ENCODE measurements at places on chromosomes 5 and 9. TPM values are rescaled to one million over a fixed set of nuclear protein-coding genes. Genes with fewer than 3 reads are reported as not detected.

- no peak overlapping the region for H3K27ac ChIP-seq
- no peaks in the 10 kb centered on the region for H3K4me1 ChIP-seq
- no peaks in the 10 kb centered on the region for H3K36me3 ChIP-seq
- no peak overlapping the region for H3K4me3 ChIP-seq
- no peaks in the 10 kb centered on the region for H3K27me3 ChIP-seq
Observed at GRCh38 chr5:173429489-173430150, 101.4 kb upstream of the STC2 start.

DNA sequence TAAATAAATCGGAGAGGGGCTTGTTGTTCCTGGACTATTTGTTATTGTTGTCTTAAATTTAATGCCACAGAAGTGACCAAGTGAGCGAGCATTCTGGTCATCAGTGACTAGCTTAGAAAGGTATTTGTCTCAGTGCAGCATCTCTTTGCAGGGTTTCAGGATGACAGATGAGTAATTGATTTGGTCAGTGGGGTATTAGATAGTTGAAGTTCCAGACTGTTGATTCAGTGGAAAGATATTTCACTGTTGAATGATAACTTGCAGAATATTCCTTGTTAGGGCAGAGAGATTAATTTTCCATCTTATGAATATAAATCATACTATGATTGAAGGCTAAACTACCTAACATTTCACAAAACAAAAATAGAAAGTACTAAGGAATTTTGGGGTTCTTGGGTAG is 122.4 kb downstream of the TRIO start:
- H3K27ac ChIP-seq: peak overlapping the region; percentile 76
- H3K36me3 ChIP-seq: no peaks in the 10 kb centered on the region
- no peaks in the 10 kb centered on the region for H3K27me3 ChIP-seq
- H3K4me1 ChIP-seq: peaks cover 78% of the 10 kb centered on the region

Gene UNC5A
- polyA plus RNA-seq: 0.10 TPM

Gene MPDZ
- polyA plus RNA-seq: 17.7 TPM

DNA sequence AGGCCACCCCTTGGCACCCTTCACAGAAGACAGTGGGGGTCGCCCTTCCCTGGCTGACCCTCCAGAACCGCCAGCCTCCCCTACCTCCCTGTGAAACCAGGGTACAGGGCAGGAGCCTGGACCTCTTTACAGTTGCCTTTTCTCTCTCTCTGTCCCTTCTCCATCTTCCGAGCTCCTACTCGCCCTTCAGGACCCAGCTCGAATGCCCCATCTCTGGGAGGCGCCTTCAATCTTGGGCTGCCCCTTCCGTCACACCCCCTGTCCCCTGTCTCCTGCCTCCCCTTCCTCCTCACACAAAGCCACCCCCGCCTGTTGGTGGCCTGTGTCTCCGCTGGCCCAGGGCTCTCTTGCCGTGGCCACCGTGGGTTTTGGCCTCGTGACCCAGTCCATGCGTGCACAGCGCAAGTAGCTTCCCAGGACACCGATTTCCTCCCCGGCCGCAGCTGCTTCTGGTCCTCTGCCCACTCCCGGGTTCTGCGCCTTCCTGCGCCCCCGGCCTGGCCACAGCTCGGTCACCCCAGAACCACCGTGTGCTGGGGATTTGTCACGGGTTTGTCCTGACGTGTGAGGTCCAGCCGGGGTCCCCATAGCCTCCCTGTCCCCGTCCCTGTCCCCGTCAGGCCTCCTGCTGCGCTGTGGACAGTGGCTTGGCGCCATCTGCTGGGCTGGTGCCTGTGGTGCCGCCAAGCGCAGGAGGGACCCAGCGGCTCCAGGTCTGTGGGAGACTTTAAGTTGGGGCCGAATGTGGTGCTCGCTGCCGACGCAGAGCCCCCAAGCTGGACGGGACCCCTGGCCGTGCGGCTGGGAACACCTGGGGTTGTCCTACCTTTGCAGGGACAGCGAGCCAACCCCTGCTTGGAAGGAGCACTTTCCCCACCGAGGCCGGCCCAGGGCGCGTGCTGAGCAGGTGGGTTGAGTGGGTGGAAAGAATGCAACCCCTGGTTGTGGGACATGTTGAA is 4.0 kb upstream of the TMEM250 start:
- peaks cover 8% of the 10 kb centered on the region for H3K4me1 ChIP-seq
- H3K36me3 ChIP-seq: no peaks in the 10 kb centered on the region
- no peak overlapping the region for H3K27ac ChIP-seq
- H3K27me3 ChIP-seq: no peaks in the 10 kb centered on the region

Gene SLC25A2
- polyA plus RNA-seq: not detected

DNA sequence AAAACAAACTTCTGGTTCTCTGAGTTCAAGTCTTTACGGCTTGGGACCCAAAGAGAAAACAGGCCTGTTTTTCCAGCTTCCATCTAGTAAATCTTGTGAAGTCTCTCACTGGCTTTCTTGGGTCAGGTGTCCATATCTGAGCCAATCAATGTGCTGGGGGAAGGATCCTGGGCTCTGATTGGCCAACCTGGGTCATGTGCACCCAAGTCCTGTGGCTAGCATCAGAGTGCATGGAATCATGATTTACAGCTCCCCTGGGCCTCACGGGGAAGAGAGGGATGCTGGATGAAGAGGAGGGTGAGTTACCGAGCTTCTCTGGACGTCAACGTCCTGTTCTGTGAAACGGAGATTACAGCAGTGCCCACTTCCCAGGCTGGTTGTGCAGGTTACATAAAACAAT is 19.4 kb downstream of the CXCL14 start:
- no peak for DNase-seq
- peaks cover 4% of the 10 kb centered on the region for H3K27me3 ChIP-seq

- peaks cover 10% of the 10 kb centered on the region for H3K27me3 ChIP-seq
- H3K4me3 ChIP-seq: no peak overlapping the region
- no peaks in the 10 kb centered on the region for H3K4me1 ChIP-seq
- DNase-seq: no peak
- no peak overlapping the region for H3K27ac ChIP-seq
Observed at GRCh38 chr9:37617161-37617560, 24.8 kb upstream of the TOMM5 start.

DNA sequence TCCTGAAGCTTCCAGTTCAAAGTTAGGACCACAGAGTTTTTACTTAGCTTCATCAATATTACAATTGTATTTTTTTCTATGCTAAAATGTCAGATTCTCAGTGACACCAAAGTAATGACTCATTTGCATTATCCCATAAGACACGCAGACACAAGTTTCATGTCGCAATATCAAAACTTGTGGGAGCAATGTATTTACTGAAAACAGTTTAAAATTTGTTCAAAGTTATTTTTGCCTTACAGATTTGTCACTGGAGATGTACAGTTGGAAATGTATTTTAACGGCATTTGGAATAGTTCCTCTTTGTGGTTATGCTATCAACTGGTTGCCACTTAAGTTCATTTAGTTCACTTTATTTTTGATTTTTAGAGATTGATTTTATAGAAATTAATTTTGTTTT is 36.2 kb upstream of the DAP start:
- H3K36me3 ChIP-seq: no peaks in the 10 kb centered on the region
- peaks cover 18% of the 10 kb centered on the region for H3K27me3 ChIP-seq
- H3K4me1 ChIP-seq: no peaks in the 10 kb centered on the region
- H3K27ac ChIP-seq: no peak overlapping the region
- DNase-seq: no peak

DNA sequence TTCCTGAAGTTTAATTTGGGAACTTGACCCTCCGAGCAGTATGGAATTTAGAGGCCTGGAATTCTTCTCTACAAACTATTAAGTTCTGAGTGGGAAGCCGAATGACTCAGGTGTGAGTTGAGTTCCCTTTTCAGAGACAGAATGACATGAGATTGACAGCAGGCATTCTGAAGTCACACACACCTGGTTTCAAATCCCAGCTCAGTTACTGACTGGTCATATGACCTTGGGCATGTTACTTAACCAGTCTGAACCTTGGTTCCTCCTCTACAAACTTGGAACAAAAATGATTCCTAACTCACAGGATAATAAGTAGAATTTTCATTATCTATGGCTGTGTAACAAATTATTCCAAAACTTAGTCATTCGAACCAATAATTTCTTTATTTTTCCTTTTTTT is 45.5 kb upstream of the GPBP1 start:
- no peaks in the 10 kb centered on the region for H3K4me1 ChIP-seq
- no peak overlapping the region for H3K4me3 ChIP-seq
- H3K36me3 ChIP-seq: no peaks in the 10 kb centered on the region
- H3K27ac ChIP-seq: no peak overlapping the region

GRCh38 chr5:167916706-167917105 is 374.7 kb upstream of the WWC1 start:
- no peaks in the 10 kb centered on the region for H3K36me3 ChIP-seq
- no peak for DNase-seq
- no peaks in the 10 kb centered on the region for H3K27me3 ChIP-seq

DNA sequence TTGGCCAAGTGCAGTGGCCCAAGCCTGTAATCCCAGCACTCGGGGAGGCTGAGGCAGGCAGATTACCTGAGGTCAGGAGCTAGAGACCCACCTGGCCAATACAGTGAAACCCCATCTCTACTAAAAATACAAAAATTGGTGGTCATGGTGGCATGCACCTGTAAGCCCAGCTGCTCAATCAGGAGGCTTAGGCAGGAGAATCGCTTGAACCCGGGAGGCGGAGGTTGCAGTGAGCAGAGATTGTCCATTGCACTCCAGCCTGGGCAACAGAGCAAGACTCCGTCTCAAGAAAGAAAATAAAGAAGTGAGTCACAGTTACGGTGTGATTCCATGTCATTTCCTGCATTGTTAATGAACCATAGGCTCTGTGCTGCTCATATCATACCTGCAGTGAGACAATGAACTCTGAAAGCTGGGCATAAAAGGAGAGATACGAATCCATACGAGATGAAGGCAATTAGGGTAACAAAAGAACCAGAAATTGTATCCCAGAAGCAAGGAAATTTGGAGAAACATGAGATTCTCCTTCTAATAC is 44.6 kb downstream of the TIMD4 start:
- DNase-seq: no peak
- no peak overlapping the region for H3K4me3 ChIP-seq
- H3K27ac ChIP-seq: no peak overlapping the region
- H3K27me3 ChIP-seq: no peaks in the 10 kb centered on the region

- peaks cover 3% of the 10 kb centered on the region for H3K27me3 ChIP-seq
- H3K4me3 ChIP-seq: no peak overlapping the region
- no peak overlapping the region for H3K27ac ChIP-seq
- no peaks in the 10 kb centered on the region for H3K4me1 ChIP-seq
- no peaks in the 10 kb centered on the region for H3K36me3 ChIP-seq
Observed at GRCh38 chr5:84478603-84479002, 93.9 kb upstream of the EDIL3 start.

DNA sequence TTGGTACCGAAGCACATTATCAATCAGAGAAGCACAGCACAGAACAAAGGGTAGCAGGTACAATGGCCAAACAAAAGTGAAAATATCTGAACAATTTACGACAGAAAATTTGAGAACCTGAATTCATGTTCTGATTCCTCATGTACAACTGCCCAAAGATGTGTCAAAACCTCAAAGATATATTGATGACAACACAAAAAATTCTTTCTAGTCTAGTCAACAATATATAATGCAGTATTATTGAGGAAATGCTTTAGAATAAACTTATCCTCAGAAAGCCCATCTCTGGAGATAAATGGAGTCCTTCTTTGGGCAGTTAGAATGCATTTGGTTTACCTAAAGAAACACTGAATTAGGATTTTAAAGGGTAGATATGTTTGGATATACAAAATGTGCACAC is 6.8 kb upstream of the SMARCA2 start:
- H3K4me3 ChIP-seq: no peak overlapping the region
- no peaks in the 10 kb centered on the region for H3K4me1 ChIP-seq
- H3K27me3 ChIP-seq: peaks cover 33% of the 10 kb centered on the region
- no peaks in the 10 kb centered on the region for H3K36me3 ChIP-seq
- no peak overlapping the region for H3K27ac ChIP-seq
- DNase-seq: no peak

GRCh38 chr9:69276775-69277174 is 48.2 kb upstream of the ENTREP1 start:
- no peaks in the 10 kb centered on the region for H3K4me1 ChIP-seq
- no peak overlapping the region for H3K27ac ChIP-seq
- no peak for DNase-seq
- H3K36me3 ChIP-seq: no peaks in the 10 kb centered on the region

Gene BTNL3
- polyA plus RNA-seq: not detected

Gene NXNL2
- 0.14 TPM for polyA plus RNA-seq

Gene WDR38
- polyA plus RNA-seq: not detected

DNA sequence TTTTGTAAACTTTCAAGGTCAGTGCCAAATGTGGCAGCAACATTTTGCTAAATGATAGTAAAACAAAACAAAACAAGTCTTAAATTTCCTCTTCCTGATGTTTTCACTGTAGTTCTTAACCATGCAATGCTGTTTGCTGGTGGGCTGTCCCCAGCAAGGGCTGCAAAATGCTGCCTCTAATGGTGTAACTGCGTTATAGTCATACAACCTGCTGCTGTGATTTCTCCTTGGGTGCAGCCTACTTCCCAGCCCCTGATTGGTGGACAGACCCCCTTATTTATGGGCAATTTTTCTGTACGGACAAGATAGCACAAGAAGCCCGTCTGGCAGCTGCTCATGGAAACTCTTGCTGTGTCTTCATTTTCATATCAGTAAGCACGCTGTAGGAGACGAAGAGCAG is 26.6 kb upstream of the PIP5K1B start:
- peak; percentile 4 for DNase-seq
- no peaks in the 10 kb centered on the region for H3K36me3 ChIP-seq
- H3K4me3 ChIP-seq: no peak overlapping the region
- no peak overlapping the region for H3K27ac ChIP-seq
- H3K27me3 ChIP-seq: peaks cover 2% of the 10 kb centered on the region

- DNase-seq: no peak
- no peaks in the 10 kb centered on the region for H3K4me1 ChIP-seq
- no peaks in the 10 kb centered on the region for H3K27me3 ChIP-seq
- H3K4me3 ChIP-seq: no peak overlapping the region
Observed at GRCh38 chr9:87675906-87676515, 49.9 kb upstream of the CTSL start.

DNA sequence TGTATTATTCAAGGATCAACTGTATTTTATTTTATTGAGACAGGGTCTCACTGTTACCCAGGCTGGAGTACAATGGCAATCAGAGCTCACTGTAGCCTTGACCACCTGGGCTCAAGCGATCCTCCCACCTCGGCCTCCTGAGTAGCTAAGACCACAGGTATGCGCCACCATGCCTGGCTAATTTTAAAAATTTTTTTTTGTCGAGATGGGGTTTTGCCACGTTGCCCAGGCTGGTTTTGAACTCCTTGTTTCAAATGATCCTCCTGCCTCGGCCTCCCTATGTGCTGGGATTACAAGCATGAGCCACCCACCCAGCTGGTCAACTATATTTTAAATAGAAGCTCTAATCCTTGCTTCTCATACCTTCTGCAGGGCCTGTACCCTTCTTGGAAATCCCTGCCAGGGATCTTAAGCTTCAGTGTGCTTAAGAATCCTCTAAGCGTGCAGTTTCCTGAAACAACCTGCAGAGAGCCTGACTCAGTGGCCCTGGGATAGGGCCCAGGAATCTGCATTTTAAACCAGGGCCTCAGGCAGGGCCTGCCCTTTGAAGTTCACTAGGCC is 2.9 kb downstream of the AKNA start:
- no peaks in the 10 kb centered on the region for H3K27me3 ChIP-seq
- H3K27ac ChIP-seq: peak overlapping the region; percentile 44
- no peak overlapping the region for H3K4me3 ChIP-seq
- H3K4me1 ChIP-seq: peaks cover 31% of the 10 kb centered on the region

Gene GHR
- polyA plus RNA-seq: 0.22 TPM

- peaks cover 23% of the 10 kb centered on the region for H3K4me1 ChIP-seq
- H3K4me3 ChIP-seq: no peak overlapping the region
- no peak overlapping the region for H3K27ac ChIP-seq
- no peaks in the 10 kb centered on the region for H3K27me3 ChIP-seq
- DNase-seq: no peak
- H3K36me3 ChIP-seq: no peaks in the 10 kb centered on the region
Observed at GRCh38 chr5:154223320-154223719, 32.8 kb downstream of the GALNT10 start.

Gene TRIM36
- polyA plus RNA-seq: 0.76 TPM
